ENCODE measurements at places on chromosomes 5 and 9.

GRCh38 chr9:135308821-135309762 is 170.5 kb upstream of the PPP1R26 start:
- DNase-seq: no peak

GRCh38 chr5:53219610-53220009 is 110.1 kb upstream of the MOCS2 start:
- DNase-seq: no peak

DNA sequence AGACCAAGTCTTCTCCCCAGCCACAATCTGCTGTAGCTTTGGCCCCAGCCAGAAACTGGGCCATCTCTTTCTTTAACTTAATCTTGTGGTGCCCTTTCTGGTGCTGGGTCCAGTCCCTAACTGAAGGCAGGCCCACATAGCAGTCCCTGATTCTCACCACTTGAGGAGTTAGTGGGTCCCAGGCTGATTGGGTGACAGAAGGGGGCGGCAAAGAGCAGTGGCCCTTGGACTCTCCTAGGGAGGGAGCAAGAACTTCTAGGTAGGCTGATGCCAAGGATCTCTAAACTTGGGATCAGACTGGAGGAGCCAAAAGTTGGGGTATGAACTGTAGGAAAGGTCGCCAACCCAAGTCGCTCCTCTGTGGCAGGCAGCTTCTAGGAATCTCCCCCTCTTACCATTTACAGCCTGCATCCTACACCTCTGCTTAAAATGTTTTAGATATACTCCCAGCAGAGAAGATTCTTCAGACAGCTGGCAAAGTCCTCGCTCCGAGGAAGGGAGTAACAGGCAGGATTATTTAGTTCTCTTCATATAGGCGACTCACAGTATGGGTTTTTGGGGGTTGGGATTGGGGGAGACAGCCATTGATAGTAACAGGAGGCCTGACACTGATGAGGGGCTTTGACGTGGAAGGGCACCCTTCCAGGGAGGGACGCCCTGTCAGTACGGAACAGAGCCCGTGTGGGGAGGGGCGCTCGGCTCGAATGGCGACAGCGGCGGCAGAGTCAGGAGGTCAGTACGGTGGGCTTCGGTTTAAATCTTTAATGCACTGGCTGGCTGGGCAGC is 2.0 kb upstream of the CCL27 start:
- peak; percentile 57 for DNase-seq

GRCh38 chr5:35195472-35195852 is 34.8 kb downstream of the PRLR start:
- no peak for DNase-seq

GRCh38 chr5:138640646-138641254 is 65.5 kb upstream of the HSPA9 start:
- no peak for DNase-seq

GRCh38 chr9:88268886-88269285 is 119.4 kb upstream of the SPIN1 start:
- no peak for DNase-seq

DNA sequence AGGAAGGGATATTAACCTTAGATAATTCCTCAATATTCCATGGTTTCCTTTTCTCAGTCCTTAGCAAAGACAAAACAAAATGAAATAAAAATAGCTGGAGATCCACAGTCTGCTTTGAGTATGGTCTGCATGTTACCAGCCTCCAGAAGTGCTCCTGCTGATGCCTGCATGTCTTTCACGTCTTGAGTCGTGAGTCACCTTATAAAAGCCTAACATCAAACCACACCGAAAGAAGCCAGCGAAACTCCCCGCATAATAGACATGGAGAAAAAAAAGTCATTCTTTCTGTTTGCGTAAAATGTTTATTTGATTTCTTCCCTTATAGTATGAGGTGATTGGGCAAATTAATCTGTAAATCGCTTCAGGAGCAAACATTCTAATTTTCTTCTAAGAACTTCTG is 380.5 kb downstream of the SLCO4C1 start:
- no peak for DNase-seq

GRCh38 chr9:38431116-38431515 is 6.9 kb upstream of the IGFBPL1 start:
- DNase-seq: no peak

DNA sequence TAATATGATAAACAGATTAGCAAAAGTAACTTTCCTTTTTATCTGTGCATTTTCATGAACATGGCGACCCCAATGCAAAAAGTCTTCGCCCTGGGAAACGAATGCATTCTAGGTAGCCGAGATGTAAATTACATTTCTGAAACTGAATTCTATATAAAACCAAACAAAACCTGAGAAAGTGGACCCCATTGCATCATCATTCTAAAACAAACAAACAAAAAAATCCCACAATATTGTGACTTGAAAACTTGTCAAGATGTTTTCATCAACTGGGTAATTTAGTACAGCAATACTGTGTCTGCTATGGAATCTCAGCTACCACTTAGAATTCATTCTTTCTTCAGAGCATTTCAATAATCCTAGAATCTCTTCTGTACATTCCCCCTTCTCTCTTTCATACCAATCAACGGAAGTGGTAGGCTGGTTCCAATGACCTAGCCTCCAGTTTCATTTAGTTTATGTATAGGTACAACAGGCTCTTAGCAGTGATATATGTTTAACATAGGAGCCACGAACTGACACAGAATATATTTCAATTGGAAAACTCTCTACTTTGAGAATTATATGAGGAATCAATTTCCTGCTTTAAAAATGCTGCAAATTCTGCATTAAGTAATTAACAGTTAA is 85.6 kb downstream of the FBXW11 start:
- no peak for DNase-seq

GRCh38 chr5:156120777-156121176 is 206.2 kb upstream of the SGCD start:
- DNase-seq: no peak

DNA sequence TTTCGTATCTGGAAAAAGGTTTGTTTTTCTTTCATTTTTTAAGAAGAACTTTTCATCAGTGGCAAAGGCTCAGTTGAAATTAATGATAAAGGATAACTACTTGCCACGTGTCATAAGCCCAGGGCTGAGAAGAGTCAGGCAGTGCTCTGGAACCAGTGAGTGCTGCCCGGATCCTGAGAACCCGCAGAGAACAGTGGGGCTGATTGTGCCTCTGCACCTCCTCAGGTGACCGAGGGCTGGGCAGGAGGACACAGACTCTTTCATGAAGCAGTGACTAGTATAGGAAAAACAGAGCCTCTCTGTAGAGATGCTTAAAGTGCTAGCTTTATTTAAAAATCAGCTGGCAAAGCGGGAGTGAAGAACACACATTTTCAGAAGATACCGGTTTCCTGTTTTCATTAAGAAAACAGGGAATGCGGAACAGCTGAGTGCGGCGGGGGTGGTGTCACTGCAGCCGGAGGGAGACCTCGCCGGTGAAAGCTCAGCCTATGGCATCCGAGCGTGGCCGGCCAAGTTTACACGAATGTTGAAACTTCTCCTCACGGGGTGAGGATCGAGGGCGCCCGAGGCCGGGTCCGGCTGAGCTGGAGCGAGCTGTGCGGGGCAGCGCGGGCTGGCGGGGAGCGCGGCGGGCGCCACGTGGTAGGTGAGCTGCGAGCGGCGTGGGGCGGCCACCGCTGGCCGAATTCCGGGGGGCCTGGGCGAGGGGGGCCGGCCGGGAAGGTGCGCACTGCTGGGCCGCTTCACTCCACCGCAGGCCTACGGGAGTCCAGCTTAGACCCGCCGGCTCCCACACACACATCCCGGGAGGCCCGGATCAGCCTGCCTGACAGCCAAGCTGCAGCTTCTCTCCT is 134.7 kb upstream of the DMRT1 start:
- DNase-seq: no peak

GRCh38 chr5:90182726-90183125 is 226.8 kb downstream of the CETN3 start:
- no peak for DNase-seq

DNA sequence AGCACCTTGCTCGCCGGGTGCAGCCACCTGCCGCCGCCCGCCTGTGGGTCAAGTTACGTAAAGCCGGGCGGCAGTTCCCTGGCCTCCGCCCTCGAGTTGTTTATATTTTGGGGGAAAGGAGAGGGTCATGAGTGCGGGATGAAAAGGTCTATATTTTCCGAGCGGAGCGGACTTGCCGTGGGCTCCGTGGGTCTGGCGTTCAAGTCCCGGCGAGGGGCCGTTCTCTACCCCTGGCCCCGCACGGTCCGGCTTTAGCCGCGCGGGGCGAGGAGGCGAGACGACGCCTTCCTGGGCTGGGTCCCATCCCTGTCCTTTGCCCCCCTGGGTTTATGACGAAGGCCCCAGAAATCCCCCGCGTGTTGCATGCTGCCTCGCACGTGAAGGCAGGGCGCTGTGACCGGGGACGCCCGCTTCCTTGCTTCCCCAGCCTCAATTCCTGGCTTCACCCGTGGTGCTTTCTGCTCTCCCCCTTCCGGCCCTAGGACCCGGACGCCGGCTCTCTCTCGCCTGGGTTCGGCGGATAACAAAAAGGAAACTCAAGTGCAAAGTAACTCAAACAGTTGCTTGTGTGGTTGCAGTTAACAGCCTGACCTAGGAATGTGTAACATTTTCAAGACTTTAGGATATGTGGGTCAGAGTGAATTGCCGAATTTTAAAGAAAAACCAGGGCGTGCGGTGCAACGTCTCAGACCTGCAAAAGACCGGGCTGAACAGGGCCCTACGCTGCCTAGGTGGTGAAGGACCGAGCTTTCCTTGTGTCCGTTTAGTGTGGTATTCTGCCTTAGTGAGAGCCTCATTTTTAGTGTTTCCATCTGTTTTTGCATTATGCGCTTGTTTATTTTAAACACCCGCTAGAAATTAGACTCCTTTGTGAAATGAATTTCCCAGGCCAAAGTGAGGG is 810 bp downstream of the VPS13A start:
- no peak for DNase-seq

DNA sequence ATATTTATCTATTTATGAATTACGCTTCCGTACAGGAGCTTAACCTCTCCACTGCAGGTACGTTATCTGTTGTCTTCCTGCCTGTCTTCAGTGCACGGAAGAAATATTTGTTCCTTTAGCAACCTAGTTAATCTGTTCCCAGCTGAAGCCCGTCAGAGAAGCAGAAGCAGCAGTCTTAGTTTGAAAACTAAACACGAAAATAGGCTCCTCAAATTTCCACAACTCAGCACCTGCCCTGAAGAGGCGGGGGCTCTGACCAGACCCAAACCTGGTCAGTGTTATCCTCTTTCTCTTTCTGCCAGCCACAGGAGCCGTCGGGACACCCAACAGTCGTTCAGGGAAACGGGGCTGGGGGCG is 462 bp downstream of the NUDCD2 start:
- DNase-seq: no peak

DNA sequence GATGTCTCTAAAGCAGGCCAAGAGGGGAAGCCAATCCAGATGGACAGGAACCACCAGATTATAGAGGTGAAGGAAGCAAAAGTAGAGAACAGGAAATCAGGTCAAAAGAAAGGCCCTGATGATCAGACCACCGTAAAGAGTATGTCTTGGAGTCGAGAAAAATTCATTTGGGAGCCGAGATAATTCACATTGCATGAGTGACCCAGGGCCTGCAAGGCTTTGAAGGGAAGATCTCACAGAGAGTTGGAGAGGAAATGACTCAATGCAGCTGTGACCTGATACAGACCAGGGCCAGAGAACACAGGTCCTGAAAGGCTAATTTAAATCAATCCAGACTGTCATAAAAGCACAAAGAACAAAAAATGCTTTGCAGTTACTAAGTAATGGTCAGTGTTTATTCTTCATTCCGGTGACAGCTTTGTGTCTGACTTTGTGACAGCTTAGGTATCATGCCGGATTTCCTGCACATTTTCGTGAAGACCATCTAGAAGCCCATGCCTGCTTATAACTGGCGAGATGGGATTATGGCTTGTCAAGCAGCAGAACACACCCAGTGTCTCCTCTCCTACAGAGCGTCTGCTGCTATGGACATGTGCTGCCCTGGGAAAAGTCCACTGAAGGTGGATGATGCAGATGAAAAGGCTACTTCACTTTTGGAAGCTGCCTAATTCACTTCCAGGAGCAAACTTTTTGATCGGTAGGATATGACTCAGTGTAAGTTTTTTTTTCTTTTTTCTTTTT is 5.8 kb upstream of the ACTBL2 start:
- DNase-seq: no peak

DNA sequence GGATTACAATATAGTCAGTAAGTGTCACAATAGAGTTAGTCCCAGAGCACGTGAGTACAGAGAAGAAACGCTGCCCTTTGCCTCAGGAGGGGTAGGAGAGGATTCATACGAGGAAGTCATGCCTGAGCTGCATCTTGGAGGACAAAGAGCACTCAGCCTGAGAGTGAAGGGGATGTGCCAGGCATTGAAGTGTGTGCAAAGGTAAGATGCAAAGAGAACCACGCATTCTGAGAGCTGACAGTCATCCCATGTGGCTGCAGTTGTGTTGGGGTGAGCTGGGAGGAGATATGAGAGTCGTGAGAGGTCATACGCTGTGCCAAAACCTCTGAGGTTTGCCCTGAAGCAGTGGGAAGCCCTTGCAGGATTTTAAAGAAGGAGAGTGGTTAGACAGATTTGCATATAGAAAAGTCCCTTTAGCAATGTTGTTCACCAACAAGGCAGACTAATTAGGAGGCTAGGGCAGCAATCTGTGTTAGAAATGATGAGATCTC is 97.5 kb downstream of the PIP5K1B start:
- DNase-seq: no peak

GRCh38 chr5:155908543-155908942 is 418.4 kb upstream of the SGCD start:
- DNase-seq: no peak

- no peak for DNase-seq
These were observed 2.0 kb downstream of the LHX2 start for GRCh38 chr9:124013309-124014210.

- DNase-seq: no peak
These were observed 9.8 kb upstream of the OLFM1 start for GRCh38 chr9:135077497-135078200.

DNA sequence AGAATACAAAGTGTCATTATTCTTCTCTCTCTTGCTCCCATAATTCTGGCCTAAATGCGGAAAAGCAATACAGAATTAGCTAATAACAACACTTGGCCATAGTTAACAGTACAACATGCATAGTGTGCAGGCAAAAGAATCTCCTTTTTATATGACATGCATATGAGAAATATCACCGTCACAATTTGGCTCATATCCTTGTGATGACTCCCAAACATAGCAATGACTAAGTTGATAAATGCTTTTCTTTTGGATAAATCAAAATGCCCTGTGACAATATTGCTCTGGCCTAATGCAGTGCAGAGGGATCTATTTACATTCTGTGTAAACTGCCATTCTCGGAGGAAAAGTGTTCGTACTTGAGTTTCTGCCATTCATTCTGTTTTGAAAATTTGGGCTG is 121.9 kb upstream of the GHR start:
- DNase-seq: no peak

DNA sequence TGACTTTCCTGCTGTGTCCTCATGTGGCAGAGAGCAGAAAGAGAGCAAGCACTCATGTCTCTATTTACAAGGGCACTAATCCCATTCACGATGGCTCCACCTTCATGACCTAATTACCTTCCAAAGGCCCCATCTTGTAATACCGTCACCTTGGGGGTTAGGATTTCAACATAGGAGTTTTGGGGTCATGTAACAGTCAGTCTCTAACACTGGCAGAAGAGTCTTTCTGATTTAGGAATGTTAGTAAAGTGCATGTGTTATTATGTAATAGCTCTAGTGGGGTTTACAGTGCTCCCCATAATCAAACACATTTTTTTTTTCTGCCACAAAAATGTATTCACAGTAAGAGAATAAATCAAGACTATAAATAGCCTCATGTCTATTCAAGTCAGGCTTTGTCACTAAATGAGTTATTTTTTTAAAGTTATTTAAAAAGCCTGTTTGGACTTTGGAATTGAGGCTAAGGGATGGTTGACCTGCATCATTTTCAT is 19.1 kb downstream of the GALNT10 start:
- no peak for DNase-seq

All from stimulated activated CD8-positive, alpha-beta memory T cell treated with anti-CD3 and anti-CD28 coated beads, Interleukin-2, amount 100 ng/mL, for 1 hour (primary cell).